ENCODE measurements at places on chromosomes 13 and 19.

DNA sequence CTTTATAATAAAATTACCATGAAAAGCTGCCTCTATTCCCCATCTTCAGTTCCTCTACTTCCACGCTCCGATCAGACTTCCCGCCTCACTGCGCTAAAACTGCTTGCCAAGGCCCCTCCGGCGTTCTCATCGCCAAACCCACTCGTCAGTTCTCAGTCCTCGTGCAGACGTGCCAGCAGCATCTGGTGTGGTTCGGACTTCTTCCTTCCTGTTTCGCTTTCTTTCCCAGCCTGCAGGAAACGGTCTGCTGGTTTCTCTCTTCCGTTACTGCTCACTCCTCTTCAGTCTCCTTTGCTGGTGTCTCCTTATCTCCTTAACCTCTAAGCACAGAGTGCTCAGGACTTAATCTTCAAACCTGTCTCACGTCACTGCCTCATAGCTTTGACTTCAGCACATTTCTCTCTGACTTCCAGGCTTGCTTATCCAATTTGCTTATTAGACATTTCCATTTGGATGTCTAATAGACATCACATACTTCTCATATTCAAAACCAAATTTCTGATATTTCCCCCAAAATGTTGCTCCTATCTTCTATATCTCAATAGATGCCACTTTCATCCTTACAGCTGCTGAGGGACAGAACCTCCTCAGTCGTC, 40.3 kb downstream of the RCBTB2 start:
- peak; percentile 43 for DNase-seq

GRCh38 chr19:55312621-55313512, 12.3 kb downstream of the TMEM150B start:
- no peak for DNase-seq

DNA sequence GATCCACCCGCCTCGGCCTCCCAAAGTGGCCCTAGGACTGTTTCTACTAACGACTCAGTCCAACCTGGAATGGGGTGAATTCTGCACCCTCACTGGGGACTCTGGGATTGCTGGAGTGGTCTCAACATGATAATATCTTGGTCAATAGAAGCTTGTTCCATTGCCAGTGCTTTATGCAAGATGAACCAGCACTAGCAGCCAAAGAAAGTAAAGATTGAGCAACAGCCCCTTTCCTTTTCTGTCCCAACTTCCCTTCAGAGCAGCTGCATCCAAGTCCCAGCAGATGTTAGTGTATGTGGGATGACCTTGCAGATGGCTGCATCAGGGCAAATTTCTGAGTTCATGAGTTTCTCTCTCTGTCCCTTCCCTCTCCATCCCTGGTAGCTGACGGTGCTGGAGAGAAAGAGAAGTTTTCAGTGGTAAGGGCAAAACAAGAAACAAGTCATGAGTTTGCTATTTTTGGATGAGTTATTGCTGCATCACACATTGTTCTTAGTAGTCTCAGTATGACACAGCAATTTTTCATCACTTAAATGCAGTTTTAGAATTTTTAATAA, 183.6 kb upstream of the EDNRB start:
- DNase-seq: no peak

- no peak for DNase-seq
Measured at GRCh38 chr13:111158136-111158805, 43.2 kb downstream of the ARHGEF7 start.

DNA sequence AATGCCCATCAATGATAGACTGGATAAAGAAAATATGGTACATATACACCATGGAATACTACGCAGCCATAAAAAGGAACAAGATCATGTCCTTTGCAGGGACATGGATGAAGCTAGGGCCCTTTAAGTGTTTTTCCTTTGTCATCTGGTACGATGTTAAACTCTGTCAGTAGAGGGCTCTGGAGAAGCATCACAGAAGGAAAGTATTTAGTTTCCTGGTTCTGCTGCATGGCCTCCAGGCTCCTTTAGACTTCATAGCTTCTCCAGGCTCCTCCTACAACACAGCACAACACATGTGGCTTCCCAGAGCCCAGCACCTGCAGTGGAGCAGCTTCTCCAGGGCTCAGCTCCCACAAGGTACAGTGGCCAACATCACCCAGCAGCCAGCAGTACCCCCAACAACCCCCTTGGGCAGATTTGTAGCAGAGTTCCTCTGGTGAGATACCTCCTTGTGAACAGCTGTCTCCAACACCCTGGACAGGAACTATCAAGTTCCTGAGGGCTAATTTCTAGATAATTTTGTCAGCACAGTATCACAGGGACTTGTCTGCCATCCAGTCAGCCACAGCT, 63.4 kb downstream of the KCTD12 start:
- DNase-seq: no peak

- no peak for DNase-seq
Measured at GRCh38 chr13:110262508-110263291, 44.3 kb downstream of the COL4A1 start.

DNA sequence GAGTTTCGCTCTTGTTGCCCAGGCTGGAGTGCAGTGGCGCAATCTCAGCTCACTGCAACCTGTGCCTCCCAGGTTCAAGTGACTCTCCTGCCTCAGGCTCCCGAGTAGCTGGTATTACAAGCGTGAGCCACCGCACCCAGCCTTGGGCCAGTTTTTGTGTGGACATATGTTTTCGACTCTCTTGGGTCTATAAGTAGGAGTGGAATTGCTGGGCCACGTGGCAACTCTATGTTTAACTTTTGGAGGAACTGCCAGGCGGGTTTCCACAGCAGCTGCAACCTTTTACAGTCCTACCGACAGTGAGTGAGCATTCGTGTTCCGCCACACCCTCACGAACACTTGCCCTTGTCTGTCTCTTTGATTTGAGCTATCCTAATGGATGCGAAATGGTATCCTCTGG, 44.9 kb downstream of the BICRA start:
- DNase-seq: no peak

GRCh38 chr13:113186061-113186900, 22.2 kb downstream of the PCID2 start:
- no peak for DNase-seq

GRCh38 chr19:52662631-52663030, 24.5 kb upstream of the ZNF83 start:
- no peak for DNase-seq

GRCh38 chr19:30227661-30228112, 144.5 kb upstream of the ZNF536 start:
- peak; percentile 47 for DNase-seq
